ENCODE measurements at places on chromosomes 11 and 22.

GRCh38 chr11:43242401-43242800, 69.4 kb upstream of the API5 start:
- DNase-seq, result no peak

GRCh38 chr11:92941676-92942571, 27.5 kb upstream of the MTNR1B start:
- peak; percentile 48 for DNase-seq

DNA sequence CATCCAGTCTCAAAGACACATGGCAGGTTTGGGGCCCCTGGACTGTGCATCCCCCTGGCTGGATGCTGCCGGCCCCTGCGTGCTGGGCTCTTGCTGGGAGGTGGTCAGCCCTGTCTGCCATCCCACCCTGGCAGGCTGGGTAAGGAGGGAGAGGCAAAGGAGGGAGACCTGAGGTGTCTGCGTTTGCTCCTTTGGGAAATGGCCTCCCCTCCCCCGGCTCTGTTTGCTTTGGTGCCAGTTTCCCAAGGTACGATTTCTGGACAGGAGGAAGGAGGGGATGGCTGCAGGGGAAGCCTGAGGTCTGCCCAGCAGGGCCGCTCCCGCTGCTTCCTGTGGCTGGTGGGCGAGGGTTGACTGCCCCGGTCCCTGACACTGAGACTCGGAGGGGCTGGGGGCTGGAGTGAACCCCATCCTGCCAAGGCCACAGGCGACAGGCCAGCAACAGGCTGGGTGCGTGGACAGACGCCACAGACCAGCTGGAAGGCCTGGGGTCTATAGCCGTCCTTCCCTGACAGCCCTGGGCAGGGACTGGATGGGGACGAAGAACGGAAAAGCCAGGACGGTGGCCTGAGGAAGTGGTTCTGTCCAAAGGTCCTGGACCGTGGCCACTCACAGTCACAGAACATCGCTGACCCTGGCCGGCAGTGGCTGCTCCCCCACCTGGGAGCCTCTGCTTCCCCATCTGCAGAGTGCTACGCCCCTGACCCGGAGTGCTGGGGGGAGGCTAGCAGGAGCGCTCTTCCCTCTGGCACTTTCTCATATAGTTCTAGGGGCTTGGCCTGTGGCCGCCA, 38.0 kb downstream of the OSBPL5 start:
- DNase-seq, result no peak

DNA sequence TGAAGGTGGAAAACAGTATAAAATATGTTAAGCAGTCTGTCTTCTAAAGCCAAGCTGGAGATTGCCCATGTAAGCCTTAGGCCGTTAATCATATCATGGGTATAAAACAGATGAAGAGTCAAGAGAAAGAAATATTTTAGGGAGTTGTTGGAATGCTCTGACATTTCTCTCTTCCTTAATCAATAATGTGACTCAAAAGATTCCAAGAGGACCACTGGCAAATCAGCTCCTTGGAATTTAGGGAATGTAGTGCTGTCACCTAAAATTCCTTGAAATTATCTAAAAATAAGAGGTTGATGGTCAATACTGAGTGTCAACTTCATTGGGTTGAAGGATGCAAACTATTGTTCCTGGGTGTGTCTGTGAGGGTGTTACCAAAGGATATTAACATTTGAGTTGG, 525.9 kb downstream of the KCNA4 start:
- no peak for DNase-seq

DNA sequence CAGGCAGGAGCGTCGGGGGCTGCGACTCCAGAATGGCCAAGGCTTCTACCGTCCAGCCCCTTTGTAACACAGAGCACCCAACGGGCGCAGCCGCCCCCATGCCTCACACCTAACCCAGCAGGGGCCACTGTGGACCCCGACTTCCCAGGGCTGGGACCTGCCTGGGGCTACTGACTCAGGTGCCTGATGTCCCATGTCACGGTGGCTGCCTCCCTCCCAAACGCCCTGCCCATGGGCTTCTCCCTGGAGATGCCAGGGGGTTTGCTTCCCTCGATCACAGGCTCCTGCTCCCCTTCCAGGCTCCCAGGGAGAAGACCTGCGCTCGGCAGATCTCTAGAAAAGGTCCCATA, 84.0 kb downstream of the MYEOV start:
- DNase-seq, result no peak

- DNase-seq, result no peak
Observed at GRCh38 chr11:66321606-66322005, 4.8 kb upstream of the CD248 start.

- no peak for DNase-seq
Observed at GRCh38 chr11:114130115-114130576, 70.6 kb downstream of the ZBTB16 start.

DNA sequence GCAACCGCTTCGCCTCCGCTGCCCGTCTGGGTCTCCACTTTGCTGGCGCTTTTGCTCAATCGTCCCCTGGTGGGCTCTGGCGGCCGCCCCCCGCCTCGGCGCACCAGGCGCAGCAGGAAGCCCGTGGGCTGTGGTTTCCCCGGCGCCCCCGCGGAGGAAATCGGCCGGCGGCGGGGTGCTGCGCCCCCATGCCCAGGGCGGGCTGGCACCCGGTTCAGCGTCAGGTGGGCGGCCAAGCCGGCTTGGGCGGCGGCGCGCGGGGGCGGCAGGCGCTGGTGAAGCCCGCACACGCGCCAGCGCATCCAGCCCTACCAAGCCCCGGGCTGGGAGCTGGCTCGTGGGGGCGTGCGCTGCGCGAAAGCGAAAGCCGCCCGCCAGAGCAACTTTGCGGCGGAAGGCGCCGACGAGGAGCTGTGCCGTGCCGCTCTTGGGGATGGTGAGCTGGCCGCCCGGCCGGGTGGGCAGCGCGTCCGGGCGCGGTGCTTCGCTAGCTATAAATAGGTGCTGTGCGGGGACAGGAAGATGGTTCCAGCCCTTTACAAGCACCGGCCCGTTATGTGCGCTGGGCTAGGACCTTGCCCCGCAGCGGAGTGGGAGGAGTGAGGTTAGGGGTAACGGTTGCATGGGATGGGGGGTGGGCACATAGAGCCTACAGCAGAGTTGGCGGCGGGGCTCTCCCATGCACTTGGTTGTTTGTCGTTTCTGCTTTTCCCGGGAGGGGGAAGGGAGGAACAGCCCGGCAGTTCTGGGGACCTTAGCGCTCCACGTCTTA, 25.0 kb upstream of the SUSD2 start:
- DNase-seq, result peak; percentile 63

GRCh38 chr22:21032037-21032867, at the start of gene SLC7A4:
Gene SLC7A4, minus strand, starts transcription at chr22:21032561. Its CDS starts 749 bp downstream, at chr22:21031812.
- no peak for DNase-seq

- DNase-seq, result peak; percentile 88
Observed at GRCh38 chr11:74493791-74494630, 487 bp upstream of the LIPT2 start.

DNA sequence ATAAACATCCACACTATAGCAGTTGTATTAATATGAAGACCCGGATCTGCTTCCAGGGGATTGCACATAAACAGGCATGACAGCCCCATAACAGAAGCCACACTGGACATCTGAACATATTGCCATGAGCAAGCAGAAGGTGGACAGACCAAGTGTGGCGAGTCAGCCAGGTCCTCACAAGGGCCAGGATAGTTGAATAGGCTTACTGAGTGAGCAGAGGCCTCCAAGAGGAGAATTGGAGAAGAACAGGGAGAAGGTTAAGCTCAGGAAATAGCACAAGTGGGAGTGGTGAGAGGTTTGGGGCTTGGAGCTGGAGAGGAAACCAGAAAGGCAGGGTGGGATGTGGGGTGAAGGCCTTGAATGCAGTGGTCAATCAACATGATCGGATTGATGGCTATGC, 10.8 kb downstream of the SLC35C1 start:
- peak; percentile 24 for DNase-seq

DNA sequence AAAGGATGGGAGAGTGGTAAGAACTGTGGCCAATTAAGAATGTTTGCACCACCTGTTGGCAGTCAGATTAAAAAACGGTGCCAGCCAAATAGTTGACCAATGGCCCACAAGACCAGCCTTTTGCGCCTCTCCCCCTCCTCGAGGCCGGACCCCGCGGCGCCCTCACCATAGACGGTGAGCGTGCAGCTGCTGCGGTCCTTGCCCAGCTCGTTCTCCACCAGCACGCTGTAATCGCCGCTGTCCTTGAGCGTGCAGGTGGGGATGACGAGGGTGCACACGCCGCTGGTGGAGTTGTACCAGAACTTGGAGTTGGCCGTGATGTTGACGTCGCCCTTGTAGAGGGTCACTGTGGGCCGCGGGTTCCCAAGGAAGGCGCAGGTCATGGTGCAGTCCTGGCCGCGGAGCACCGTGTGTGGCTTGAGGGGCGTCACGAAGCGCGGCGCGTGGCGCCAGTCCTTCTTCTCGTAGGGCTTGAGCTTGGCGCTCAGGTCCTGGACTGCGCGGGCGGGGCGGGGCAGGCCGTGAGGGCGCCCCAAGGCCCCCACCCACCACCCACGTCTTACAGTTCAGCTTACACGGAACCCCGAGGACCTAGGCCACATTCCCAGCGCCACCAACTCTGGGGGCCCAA, 7.2 kb downstream of the TMEM86A start:
- DNase-seq, result no peak

- no peak for DNase-seq
Observed at GRCh38 chr11:118973985-118974384, 2.4 kb downstream of the FOXR1 start.

GRCh38 chr11:92314499-92314898, 89.9 kb downstream of the FAT3 start:
- no peak for DNase-seq

DNA sequence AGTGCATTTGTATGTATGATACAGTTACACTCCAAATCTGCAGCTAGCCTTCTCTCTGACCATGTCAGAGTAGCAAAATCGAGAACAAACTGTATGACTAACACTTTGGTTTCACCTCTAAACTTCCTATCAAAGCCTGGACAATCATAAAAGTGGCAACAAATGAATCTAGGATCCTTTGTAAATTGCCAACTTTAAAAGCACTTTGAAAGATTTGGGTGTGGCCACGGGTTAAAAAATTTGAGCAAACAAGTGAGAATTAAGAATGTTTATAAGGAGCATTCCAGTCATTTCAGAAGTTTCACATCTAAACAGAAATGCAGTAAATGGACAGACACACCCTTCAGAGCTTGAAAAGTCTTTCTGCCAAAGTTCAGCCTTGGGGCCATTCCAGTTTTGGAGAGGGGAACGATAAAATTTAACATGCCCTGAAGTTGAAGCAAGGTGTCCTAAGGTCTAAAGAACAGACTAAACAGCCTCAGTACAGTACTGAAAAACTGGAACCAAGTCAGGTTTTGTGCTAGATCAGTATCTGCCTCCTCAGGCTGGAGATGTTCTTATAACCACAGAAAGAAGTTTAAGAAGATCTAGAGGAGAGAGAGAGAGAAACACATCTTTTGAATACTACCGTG, 181.9 kb upstream of the BDNF start:
- peak; percentile 32 for DNase-seq

- peak; percentile 40 for DNase-seq
Observed at GRCh38 chr22:37781434-37782059, 26.2 kb upstream of the GCAT start.

DNA sequence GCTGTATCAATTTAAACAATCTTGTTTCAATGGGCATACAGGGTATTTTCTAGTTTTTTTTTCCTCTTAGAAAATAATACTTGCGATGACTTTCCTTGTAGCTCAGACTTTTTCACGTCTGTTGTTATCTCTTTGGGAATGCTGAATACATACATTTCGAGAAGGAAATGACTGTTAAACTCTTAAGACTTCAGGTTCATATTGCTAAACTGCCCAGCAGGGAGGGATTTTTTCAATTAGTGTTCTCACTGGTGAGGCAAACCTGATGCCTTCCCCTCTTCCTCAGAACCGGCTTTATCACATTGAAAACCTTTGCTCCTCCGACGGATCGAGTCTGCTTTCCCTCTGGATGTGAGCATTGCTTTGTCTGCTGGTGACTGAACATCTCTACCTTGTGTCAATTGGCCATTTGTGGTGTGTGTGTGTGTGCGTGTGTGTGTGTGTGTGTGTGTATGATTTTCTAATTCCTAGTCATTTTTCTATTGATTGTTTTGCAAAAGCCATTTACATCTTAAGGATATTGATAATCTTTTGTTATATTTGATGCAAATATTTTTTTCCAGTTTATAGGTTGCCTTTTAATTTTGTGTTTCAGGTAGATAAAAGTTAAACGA, 6.6 kb downstream of the NEAT1 start:
- DNase-seq, result peak; percentile 61

- no peak for DNase-seq
Observed at GRCh38 chr11:2204361-2205213, 33.0 kb upstream of the TH start.

- DNase-seq, result no peak
Observed at GRCh38 chr11:27174021-27174420, 133.4 kb downstream of the BBOX1 start.

- peak; percentile 64 for DNase-seq
Observed at GRCh38 chr11:96314326-96315020, 28.5 kb downstream of the MAML2 start.

GRCh38 chr11:69992026-69992425, 86.1 kb upstream of the ANO1 start:
- no peak for DNase-seq

DNA sequence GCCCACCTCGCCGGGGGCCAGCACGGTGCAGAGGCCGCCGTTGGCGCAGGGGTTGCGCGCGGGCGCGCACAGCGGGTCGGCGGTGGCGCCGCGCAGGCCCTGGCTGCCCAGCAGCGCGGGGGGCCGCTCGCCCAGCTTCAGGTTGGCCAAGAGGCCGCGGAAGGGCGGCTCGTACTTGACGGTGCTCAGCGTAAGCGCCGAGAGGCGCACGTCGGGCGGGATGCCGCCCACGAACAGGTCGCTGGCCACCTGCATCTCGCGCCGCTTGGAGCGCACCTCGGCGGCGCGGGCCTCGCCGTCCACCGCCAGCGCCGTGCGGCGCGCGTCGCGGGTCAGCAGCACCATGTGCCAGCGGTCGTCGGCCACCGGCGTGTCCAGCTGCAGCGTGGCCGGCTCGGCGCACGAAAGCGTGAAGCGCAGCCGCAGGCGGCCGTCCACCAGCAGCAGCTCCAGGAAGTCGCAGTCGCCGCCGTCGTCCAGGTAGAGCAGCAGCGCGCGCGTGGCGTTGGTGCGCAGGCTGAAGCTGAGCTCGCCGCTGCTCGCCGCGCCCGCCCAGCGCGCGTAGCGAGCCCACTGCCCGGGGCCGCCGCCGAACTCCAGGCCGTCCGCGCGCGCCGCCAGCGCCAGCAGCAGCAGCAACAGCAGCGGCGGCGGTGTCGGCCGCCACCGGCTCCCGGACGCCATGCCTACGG, 9.8 kb downstream of the NRXN2 start:
- no peak for DNase-seq

DNA sequence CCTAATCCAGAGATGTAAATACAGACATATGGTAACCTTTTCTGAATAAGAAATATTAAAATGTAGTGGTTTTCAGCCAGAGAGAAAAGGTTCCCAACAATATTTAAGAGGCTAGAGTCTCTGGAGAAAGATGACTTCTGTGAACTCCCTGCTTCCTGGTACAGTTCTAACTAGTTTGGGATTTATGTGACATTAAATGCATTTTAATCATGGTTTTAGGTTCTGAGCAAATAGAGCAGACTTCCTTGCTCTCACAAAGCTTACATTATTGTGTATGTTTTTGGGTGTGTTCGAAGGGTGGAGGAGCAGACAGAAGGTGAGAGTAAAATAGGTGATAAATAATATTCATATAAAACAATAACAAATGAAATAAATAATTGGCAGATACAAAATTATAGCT, 250.1 kb upstream of the LUZP2 start:
- DNase-seq, result no peak
